ENCODE measurements at places on chromosomes 16 and 17.
A peak's percentile ranks its signal among the peaks of the same experiment; 100 is the strongest.

GRCh38 chr17:47808830-47809480, 12.6 kb downstream of the OSBPL7 start:
- no peak for DNase-seq

- no peak for DNase-seq
Observed at GRCh38 chr16:1158456-1159324, 5.8 kb downstream of the CACNA1H start.

- DNase-seq, result no peak
Observed at GRCh38 chr16:12420661-12421209, 383.0 kb downstream of the CPPED1 start.

- peak; percentile 100 for DNase-seq
Observed at GRCh38 chr16:53090591-53091411, 36.0 kb downstream of the CHD9 start.

GRCh38 chr16:24041834-24042631, 206.2 kb downstream of the PRKCB start:
- DNase-seq, result peak; percentile 47

All from MG63 (cell line).